Hair follicular keratinocyte (primary cell): ENCODE measurements at places on chromosomes 16 and 17. TPM values are rescaled to one million over a fixed set of nuclear protein-coding genes. Genes with fewer than 3 reads are reported as not detected.

Gene KRTAP2-3
- 0.15 and 0.62 TPM in 2 replicates for total RNA-seq

Gene EVI2B
- total RNA-seq, result 0.47 and 1.5 TPM in 2 replicates

Gene ABCC11
- 0.04 and 0.08 TPM in 2 replicates for total RNA-seq

Gene OR4D1
- total RNA-seq, result not detected in 2 replicates

Gene ANKS4B
- not detected in 2 replicates for total RNA-seq

Gene ZNF771
- 7.7 and 9.0 TPM in 2 replicates for total RNA-seq

Gene C17orf50
- total RNA-seq, result not detected in 2 replicates

Gene BFAR
- total RNA-seq, result 83.5 and 118 TPM in 2 replicates

Gene TAC4
- not detected in 2 replicates for total RNA-seq

Gene CNP
- 27.3 and 38.2 TPM in 2 replicates for total RNA-seq

Gene RNF222
- total RNA-seq, result 0.04 and 0.70 TPM in 2 replicates

Gene ZNF19
- total RNA-seq, result 1.3 and 1.6 TPM in 2 replicates
